Spinal cord (tissue), 10 donors: ENCODE measurements at places on chromosomes 2 and 18. TPM values are rescaled to one million over a fixed set of nuclear protein-coding genes. Genes with fewer than 3 reads are reported as not detected.
A peak's percentile ranks its signal among the peaks of the same experiment; 100 is the strongest.

GRCh38 chr2:31221544-31221943 is 4.2 kb upstream of the CAPN14 start:
- no peak for DNase-seq

DNA sequence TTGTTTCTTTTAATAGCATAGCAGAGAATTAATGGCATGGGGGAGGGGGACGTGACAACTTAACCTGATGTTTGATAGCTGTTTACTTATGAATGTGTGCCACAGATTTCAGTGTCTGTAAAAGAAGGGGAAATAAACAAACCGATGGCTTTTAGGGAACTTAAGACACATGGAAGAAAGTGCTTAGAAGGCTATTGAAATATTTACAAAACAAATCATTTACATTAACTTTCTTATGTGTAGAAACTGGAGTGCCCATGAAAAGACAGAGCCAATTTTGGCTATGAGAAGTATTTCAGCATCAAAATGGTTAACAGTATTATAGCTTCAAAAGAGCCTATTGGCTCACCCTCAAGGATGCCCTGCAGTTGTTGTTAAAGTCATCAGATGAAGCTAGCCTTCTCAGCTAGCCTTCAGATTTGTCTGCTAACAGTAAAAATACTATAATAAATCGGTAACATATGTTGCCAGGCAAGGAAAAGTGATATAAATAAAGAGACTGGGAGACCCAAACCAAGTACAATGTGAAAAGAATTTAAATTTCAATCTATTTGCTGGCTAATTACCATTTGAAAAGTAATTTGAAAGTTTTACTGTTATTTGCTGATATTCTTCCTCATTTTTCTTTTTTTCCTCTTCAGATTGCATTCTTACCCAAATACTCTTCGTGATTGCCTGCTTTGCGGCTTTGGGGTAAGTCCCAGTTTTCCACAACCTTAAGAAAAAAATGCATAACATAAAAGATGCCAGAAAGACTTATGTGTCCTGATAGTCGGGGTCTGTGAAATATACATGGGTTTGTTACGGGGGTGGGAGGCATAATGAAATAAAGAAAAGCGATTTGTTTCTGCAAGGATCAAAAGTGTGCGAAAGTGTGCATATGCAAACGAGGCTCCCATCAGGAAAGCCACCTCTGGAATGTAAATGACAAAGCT is 256.4 kb downstream of the MEIS1 start:
- DNase-seq: peak; percentile 90

DNA sequence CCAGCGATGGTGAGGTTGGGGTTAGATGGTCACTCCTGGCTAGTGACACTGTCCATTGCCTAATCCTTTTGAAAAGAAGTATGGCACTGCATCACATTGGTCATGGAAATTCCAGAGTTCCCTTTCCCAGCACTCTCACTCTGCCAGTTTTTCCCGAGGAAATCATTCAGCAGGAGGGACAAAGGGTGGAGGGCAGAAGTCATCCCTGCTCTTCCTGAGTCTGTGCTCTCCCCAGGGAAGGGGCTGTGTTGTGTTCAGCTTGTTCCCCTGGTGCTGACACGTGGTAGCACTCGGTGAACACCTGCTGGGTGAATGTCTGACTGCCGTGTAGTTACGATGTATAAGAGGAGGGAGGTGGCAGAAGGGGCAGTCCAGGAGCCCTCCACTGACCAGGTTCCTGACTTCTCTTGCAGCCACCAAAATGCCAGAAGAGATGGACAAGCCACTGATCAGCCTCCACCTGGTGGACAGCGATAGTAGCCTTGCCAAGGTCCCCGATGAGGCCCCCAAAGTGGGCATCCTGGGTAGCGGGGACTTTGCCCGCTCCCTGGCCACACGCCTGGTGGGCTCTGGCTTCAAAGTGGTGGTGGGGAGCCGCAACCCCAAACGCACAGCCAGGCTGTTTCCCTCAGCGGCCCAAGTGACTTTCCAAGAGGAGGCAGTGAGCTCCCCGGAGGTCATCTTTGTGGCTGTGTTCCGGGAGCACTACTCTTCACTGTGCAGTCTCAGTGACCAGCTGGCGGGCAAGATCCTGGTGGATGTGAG is 21.6 kb downstream of the STEAP3 start:
- DNase-seq: no peak

GRCh38 chr2:29596584-29596983 is 324.8 kb downstream of the ALK start:
- no peak for DNase-seq

GRCh38 chr18:26052505-26052904 is 37.9 kb downstream of the SS18 start:
- DNase-seq: no peak

DNA sequence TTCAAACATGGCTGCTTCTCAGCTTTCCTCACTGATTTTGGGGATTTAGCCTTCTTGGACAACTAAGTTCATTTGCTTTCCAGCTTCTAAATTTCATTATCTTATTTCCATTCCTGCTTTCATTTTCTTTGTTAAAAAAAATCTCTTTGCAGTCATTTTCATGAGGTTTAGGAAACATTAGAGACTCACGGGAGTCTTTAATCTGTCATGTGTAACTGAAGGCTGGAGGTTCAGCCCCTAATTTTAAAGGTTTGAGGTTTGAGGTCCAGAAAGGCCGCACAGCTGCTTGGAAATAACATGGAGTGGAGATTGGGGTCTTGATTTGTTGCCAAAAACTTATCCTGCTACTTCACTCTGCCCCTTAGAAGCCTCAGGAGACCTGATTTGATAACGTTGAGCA is 30.3 kb downstream of the PROKR1 start:
- no peak for DNase-seq

The CNTNAP5 gene
- 63.2 TPM for total RNA-seq

DNA sequence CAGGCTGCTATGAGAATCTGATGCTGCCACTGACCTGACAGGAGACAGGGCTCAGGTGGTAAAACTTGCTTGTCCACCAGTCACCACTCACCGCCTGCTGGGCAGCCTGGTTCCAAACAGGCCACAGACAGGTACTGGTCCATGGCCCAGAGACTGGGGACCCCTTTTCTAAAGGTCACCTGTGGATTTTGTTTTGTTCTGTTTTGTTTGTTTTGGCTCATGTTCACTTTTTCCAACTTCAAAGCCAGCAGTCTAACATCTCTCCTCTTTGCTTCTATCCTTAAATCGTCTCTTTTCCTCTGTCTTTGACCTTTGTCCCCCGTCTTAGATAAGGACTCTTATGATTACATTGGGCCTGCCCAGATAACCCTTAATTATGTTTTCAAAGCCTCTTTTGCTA is 3.3 kb upstream of the CERKL start:
- DNase-seq: no peak

The AGXT gene
- total RNA-seq: not detected

DNA sequence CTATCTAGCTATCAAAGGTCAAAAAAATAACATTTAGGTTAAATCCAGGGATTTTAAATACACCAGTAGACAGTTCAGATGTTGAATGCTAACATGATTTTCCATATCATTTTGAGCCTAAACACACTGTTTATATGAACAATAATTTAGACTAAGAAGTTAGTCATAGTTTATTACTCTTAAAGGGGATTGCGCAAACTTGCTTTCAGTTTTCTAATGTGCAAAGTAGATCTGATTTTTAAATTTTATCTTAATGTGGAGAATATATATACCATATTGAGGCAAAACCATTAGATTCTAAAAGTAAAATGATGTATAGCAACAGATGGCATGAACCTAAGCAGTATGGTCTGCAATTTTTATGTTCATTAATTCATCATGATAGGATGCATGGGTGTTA is 76.6 kb downstream of the CDH7 start:
- no peak for DNase-seq

DNA sequence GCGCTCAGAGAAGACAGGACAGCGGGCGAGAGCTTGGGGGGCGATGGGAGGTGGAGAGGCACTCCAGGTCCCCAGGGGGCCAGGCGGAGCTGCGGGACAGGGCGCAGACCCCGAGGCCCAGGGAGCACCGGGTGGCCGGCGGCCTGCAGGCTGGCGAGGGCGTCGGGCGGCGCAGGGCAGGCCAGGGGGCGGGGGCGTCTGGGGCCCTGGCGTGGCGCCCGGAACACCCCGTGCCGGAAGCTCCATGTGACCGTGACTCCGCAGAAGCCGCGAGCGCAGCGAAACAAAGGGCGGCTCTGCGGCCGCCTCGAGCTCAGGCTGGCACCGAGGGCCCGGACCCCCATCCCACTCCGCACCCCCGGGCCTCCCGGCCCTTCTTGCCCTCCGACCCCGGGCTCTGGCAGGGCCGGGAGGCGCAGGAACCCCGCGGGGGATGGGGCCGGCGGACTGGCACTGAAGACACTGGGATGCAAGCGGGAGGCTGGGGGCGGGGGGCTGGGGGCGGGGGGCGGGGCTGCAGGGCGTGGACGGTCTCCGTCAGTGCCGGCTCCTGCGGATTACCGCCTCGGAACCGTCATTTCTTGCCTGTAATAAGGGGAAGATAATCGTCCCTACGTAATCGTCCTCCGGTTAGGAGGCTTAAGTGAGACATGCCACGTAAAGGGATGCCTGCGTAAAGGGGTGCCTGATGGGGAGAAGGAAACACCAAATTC is 19.1 kb downstream of the SH2D6 start:
- no peak for DNase-seq

The SNORC gene
- total RNA-seq: 3.1 TPM
